Kidney capillary endothelial cell (primary cell): ENCODE measurements at places on chromosomes 13 and 19.

- DNase-seq = no peak
Observed at GRCh38 chr13:28440774-28441504, 54.0 kb downstream of the FLT1 start.

DNA sequence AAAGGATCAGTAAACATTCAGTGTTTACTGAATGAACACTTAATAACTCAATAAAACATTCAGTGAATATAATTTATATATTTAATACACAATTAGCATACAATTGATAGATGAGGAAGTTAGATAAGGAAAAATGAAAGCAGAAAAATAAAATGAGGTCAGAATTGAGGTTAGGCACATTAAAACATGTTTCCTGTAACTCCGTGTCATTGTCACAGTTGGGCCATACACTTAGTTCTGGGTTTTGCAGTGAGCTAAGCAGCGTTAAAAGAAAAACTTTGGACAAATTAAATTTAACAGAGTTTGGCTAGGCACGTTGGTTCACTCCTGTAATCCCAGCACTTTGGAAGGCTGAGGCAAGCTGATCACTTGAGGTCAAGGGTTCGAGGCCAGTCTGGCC, 71.4 kb downstream of the MIPEP start:
- DNase-seq = no peak

- peak; percentile 12 for DNase-seq
Observed at GRCh38 chr19:27746691-27747380, 1466.1 kb downstream of the UQCRFS1 start.

DNA sequence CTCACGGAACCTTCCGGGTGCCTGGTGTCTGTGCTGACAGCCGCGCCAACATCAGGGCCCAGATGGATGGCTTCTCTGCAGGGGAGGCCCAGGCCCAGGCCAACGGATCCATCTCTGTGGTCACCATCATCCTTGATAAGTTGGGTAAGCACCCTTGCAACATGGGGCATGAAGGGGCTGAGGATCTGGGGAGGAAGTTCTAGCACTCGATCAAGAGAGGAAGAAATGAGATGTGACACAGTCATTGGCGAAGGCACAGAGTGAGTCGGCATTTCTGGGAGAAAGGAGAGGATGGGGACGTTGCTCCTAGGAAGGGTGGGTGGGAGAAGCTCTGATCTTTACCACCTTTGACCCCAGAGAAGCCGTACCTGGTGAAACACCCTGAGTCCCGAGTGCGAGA, 4.4 kb downstream of the CILP2 start:
- DNase-seq = no peak

GRCh38 chr19:49988433-49988832, 27.5 kb upstream of the SIGLEC11 start:
- DNase-seq = no peak

DNA sequence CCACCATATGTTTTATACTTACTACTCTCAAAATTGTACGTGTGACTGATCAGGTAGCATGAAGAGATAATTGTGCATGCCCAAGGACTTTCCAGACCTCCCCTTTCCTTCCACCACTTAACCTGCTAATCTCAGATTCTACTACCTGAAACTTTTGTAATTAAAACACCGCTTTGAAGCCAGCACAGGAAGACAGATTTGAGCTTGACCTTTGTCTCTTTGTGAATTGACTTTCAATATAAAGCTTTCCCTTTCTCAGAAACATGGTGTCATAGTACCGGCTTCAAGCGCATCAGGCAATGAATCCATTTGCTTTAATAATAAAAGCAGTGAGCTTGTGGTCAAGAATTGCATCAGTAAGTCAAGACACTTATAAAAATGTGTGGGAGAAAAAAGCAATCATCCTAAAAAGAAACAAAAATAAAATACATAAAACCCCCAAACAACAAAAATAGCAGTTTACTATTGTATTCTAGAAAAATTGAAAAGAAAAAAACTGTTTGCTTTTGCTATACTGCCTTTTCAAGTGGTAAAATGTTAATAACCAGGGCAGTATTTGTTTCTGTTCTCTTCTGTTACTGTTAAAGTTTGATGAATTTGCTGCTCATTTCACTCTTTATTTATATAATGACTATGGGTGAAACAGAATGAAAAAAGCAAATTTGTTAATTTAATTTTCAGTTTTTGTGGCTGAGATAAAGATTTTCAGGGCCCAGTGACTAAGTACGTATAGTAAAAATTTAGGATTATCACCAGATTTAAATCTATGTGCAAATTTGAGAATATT, 2075.3 kb downstream of the PCDH9 start:
- DNase-seq = no peak

DNA sequence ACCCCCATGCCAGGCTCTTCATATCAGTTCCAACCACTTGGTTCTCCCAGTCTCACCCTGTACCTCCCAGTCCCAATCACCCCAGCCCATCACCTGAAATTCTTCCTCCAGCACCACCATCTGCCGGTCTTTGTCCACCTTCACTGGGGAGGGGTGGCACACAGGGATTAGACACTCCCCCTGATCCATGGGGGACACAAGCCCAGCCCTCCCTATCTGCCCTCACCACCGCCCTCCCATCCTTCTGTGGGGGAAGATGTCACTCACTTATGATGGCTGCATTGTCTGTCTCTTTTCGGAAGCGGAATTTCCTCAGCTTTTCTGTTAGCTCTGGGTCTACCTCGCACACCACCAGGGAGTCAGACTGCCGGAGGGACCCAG, 685 bp downstream of the GMFG start:
- no peak for DNase-seq

DNA sequence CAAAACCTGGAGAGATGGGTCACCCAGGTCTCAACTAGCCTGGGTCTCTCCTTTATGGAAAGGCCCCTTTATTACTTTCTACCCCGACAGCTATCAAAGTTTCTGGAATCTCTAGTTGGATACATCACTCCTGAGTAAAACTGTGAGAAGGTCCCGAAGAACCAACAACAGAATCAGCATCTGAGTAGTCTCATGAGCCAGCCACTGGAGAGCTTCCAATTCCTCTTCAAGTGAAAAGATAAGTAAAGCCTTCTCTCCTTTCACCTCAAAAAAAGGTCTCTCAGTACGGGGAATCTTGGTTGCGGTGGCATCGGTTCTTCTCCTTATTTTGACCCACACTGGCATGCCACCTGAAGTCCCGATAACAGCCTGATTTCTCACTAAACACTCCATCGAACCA, at the start of gene ERVV-1:
TSS of gene ERVV-1 (plus strand) at position 301 of the 400 bp plus-strand sequence. CDS start 170 bp downstream, outside the sequence.
- no peak for DNase-seq

GRCh38 chr19:48064509-48064908, 20.6 kb upstream of the CABP5 start:
- no peak for DNase-seq

DNA sequence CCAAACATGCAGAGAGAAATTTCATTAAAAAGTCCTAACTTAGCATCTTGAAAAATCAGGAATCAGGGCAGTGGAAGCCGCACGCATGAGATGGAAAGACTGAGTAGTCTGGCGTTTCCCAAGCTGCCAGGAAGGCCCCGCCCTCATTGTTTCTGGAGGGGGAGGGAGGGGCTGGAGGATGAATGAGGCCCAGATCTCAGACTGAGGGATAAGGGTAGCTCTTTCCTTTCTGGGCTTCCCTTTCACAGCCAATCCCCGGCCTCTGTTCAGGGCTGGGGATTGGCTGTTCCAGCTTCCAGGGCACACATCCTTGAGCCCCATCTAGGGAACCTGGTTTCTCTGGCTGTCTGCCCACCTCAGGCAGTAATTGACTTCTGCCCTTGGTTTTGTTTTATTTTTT, 7.3 kb downstream of the C19orf53 start:
- DNase-seq = no peak

DNA sequence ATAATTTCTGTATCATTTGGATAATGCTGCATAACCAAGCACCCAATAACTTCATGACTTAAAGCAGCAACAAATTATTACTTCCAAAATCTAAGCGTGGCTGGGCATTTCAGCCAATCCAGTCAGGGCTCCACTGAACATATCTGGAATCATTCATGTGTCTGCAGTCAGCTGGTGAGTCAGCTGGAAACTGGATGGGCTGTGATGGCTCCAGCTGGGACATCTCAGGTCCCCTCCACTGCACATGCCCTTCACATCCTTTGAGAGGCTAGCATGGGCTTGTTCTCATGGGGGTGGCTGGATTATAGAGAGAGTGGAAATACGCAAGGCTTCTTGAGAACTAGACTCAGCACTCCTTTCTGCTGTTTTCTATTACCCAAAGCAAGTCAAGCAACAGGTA, 961.9 kb downstream of the DIAPH3 start:
- no peak for DNase-seq

DNA sequence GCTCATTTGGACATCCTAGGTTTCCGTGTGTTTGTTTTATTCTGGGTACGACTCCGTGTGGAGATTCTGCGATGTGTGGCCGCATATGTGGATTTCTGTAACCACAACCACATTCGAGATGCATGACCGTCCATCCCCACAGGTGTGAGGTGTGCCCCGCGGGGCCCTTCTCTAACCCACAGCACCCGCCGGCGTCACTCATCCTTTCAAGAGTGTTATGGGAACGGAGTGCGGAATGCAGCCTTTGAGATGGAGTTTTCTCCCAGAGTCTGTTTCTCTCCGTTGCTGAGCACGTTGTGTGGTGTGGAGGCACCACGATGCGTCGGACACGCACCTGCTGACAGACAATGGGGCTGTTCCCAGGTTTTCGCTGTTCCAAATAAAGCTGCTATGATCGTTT, 40.0 kb downstream of the C13orf46 start:
- DNase-seq = no peak

GRCh38 chr19:13872695-13873389, 4.1 kb upstream of the NANOS3 start:
- DNase-seq = no peak

GRCh38 chr13:111948281-111948680, 118.7 kb upstream of the SOX1 start:
- no peak for DNase-seq

- DNase-seq = no peak
Observed at GRCh38 chr19:17565611-17566010, 10.2 kb downstream of the COLGALT1 start.

- no peak for DNase-seq
Observed at GRCh38 chr13:49938314-49938713, 2.2 kb upstream of the SPRYD7 start.

- DNase-seq = peak; percentile 52
Observed at GRCh38 chr13:45807520-45808099, 43.9 kb downstream of the SIAH3 start.

DNA sequence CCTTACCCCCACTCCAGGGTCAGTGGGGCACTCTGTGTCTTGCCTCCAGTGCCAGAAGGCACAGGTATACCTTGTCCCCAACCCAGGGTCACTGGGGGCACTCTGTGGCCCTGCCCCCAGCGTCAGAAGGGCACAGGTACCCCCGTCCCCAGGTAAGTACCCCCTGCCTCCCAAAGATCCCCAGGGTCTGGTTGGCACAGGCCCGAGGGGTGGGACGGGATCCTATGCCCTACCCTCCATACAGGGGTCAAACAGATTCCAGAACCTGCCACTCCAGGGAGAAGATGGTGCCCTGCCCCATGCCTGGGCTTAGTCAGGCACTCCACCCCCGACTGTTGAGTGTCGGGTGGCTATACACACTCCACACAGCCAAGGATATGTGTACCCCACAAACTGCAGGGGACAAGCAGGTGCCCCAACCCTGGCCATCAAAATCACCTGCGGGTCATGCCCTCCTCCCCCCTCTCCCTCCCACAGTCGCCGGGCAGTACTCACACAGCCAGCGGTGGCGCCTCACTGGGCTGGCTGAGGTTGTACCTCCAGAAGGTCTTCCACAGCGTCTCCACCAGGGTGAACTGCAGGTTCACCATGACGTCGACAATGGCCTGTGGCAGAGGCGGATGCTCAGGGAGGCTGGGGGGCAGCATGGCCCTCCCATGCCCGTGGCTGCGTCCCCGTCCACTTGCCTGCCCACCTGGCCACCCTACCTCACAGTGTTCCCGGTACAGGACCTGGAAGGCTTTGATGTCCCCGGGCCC, 13.8 kb downstream of the DCAF15 start:
- no peak for DNase-seq

GRCh38 chr13:108787700-108788414, 158.4 kb downstream of the MYO16 start:
- no peak for DNase-seq

DNA sequence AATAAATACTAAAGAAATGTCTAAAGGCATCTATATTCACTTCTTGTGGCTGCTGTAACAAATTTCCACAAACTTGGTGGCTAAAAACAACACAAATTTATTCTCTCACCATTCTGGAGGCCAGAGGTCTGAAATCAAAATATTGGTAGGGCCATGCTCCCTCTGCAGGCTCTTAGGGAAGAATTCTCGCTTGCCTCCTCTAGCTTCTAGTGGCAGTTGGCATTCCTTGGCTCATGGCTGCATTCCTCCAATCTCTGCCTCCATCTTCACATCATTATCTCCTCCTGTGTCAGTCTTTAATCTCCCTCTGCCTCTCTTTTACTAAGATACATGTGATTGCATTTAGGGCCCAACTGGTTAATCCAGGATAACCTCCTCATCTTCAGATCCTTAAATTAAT, 54.1 kb upstream of the RFXAP start:
- DNase-seq = no peak

- DNase-seq = peak; percentile 42
Observed at GRCh38 chr19:737591-738093, 13.3 kb upstream of the MISP start.

- no peak for DNase-seq
Observed at GRCh38 chr13:48776401-48776800, 122.7 kb downstream of the CYSLTR2 start.

- no peak for DNase-seq
Observed at GRCh38 chr13:25295701-25296100, 5.7 kb upstream of the NUP58 start.

DNA sequence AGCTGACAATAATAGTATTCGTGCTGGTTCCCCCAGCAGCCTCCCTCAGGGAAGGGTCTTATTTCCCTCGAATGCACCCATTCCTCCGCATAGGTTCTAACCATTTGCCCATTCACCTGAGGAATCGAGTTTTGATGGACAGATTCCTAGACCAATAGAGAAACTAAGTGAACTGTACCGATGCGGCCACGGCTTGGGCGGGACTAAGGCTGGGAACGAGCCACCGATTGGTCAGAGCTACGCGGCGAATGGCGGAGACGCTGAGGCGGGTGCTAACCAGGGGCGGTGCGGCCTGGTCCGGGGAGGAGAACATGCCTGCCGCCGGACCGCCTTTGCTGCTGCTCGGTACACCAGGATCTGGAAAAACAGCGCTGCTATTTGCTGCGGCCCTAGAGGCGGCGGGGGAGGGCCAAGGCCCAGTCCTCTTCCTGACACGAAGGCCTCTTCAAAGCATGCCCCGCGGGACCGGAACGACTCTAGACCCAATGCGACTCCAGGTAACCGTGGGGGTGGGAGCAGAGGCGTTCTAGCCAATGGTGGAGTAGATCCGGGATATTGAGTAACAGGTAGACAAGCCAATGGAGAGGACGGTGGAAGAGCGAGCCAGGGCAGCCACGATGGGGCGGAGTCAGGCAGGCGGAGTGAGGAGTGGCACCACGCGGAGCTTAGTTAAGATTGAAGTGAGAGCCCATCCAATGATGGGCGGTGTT, at the start of gene SWSAP1:
TSS of gene SWSAP1 (plus strand) at position 234 of the 710 bp plus-strand sequence. CDS start at position 249, 15 bp downstream.
- DNase-seq = peak; percentile 99
